Heart left ventricle (tissue), 16 donors: ENCODE measurements at places on chromosomes 3 and 15.

- no peak for DNase-seq
Observed at GRCh38 chr3:64918989-64919388, 231.2 kb upstream of the ADAMTS9 start.

DNA sequence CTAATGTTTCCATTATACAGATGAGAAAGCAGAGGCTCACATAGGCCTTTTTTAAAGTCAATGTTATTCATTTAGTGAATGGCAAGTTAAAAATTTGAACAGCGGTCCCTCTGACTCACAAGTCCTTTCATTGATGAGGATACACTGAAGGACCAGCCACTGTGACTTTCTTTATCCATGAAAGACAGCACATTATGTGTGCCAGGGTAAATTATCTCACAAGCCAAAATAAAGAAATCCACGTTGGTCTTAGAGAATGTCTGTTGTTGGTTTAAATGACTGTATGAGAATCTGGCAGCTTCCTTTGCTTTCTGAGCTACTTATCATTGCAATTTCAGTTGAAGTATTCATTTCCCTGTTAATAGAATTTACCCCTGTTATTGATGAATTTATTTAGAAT, 485.1 kb downstream of the TBL1XR1 start:
- DNase-seq = no peak

GRCh38 chr3:187367561-187368103, 553 bp upstream of the RTP4 start:
- DNase-seq = peak; percentile 65

- DNase-seq = peak; percentile 79
Observed at GRCh38 chr15:59528961-59529402, 82.6 kb upstream of the GCNT3 start.

- no peak for DNase-seq
Observed at GRCh38 chr3:13844286-13844685, 35.6 kb downstream of the WNT7A start.

DNA sequence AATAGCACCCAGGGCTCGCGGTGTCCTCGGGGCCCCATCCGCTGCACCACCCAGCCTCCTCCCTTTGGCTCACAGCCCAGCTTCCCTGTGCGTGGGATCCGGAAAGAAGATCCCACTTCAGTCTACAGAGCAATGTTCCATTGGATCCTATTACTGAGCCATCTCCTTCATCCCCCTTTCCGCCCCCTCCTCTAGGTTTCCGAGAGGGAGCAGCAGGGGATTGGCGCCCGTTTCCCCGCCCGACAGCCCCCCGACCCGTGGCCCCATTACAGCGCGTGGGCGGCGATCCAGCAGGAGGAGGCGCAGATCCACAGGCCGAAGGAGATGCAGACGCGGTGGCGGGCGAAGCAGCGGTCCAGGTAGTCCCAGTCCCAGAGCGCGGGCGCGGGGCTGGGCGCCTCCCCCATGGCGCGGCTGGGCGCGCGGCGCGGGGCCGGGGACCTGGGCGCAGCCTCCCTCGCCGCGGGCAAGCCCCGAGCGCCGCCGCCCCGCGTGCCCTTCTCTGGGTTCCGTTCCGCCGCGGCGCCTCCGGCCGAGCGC, 340 bp downstream of the TMEM44 start:
- peak; percentile 57 for DNase-seq

- no peak for DNase-seq
Observed at GRCh38 chr15:30816430-30816829, 87.3 kb upstream of the FAN1 start.

DNA sequence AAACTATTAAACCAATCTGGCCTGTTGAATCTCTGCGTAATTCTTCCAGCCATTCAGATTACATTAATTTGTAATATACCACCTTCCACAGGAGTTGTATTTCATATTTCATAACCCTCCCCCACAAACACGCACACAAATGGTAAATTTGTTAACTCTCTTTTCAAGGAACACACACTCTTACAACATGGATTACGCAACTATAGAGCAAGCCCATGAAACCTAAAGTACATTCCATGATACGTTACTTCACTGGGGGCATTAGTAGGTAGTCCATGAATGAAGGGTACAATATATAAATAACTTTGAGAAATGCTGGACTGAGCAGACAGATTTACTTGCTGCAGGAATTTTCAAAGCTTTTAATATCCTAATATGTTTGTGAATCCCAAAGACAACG, 65.0 kb downstream of the TRIM69 start:
- DNase-seq = no peak

DNA sequence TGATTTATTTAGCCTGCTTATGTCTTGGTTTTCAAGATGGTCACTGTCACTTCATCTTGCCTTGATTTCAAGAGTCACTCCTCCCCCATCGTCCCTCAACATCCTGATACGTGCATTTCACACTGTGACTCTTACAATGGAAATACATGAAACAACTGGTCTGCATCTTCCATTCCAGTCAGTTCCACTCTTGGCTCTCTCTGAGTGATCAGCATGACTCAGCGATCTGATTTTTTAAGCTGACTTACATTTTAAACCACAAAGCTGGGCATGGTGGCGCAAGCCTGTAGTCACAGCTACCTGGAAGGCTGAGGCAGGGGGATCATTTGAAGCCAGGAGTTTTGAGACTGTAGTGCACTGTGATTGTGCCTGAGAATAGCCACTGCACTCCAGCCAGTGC, 271.2 kb upstream of the ROPN1 start:
- DNase-seq = no peak

DNA sequence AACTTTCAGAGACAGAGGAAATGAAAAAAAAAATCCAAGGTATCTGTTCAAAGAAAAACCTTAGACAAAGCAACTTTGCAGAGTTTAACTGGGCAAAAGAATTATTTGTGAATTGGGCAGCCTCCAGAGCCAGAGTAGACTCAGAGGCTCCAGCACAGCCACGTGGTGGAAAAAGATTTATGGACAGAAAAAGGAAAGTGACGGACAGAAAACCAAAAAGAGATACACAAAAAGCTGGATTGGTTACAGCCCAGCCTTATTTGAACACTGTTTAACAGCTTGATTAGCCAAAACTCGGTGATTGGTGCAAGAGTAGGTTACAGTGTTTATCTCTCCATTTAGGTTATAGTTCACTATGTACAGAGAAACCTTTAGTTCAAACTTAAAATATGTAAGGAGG, 23.7 kb upstream of the GPD1L start:
- DNase-seq = no peak

DNA sequence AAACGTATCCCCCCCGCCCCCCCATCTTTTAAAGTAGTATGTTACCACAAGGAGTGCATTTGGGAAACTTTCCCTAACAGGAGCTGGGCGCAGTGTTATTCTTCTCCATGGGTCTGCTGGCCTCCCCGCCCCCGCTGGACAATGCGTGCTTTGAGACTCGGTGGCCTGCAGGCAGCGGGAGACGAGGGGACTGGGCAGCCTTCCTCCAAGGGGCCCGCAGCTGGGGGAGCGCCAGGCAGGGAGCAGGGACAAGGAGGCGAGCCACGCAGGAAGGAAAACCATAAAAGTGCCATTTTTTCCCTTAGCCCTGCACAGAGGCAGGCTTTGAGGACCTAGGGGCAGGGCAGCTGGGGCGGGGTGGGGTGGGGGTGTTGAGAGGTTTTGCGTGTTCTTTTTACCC, 14.1 kb downstream of the SOX2 start:
- no peak for DNase-seq

- no peak for DNase-seq
Observed at GRCh38 chr15:99845009-99845408, 111.8 kb upstream of the LYSMD4 start.

- DNase-seq = no peak
Observed at GRCh38 chr3:141681390-141681780, 56.7 kb upstream of the RNF7 start.

GRCh38 chr3:101042996-101043686, 49.9 kb upstream of the ABI3BP start:
- no peak for DNase-seq

DNA sequence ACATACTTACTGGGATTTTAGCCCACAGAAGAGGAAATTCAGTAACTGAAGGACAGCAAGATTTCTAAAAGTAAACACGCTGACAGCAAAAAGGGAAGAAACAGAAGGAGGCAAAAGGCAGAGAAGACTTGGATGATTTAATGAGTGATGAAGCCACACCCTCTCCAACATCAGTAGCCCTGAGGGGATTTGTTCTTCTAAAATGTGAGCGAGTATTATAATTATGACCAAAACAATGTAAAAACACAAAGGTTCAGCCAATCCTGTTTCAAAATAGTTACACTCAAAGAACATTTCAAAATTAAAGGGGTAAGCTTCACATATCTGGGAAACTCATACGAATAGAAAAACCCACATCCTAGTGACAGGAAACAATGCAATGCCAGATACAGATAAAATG, 25.0 kb downstream of the MCCC1 start:
- DNase-seq = no peak

DNA sequence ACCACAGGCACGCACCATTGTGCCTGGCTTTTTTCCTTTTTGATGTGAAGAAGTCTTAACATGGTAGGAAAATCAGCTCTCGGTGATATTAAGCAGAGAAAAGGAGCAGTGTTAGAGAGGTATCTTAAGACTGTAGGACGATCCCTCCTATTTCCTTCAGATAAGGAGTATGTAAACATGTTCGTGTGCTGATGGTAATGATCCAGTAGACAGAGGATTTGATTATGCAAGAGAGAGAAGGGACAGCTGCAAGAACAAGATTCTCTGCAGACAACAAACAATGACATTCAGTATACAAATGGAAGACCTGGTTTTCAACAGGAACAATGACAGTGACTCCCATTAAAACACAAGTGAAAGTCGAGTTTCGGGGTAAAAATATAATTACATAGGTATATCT, 95.1 kb upstream of the MELTF start:
- DNase-seq = no peak

- DNase-seq = no peak
Observed at GRCh38 chr3:107600780-107601179, 78.0 kb downstream of the BBX start.

GRCh38 chr15:87167706-87168105, 1088.0 kb downstream of the AGBL1 start:
- DNase-seq = no peak

GRCh38 chr3:26308454-26308853, 314.1 kb upstream of the LRRC3B start:
- no peak for DNase-seq

DNA sequence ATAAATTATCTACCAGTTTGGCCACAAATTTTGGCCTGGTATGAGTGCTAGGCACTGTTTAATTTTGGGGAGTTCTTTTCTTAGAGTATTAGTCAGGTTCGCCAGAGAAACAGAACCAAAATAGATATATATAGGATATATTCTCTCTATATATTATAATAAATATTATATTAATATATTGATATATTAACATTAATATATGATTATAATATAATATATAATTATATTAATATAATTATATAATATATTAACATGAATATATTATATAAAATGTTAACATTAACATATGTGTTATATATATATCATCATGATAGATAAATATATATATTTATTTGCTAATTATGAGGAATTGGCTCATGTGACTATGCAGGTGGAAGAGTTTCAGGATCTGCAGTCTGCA, 137.8 kb upstream of the CHRNA7 start:
- no peak for DNase-seq

DNA sequence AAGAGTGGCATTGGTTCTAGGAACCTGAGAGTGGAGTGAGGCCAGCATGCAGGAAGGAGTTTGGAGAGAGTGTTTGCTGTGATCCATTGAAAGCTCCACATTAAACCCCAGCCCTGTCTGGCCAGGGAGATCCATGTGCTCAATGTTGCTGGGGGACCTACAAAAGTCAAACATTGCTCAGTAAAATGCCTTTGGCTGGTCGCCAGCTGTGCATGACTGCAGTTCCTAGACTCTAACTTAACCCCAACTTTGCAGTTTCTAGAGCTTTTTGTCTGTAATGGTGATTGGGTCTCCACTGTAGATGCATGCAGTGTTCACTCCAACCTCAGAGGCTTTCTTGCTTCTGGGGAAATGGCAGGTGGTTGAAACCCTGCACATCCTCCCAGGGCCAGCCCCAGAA, 99.7 kb upstream of the ABHD17C start:
- DNase-seq = no peak

- DNase-seq = no peak
Observed at GRCh38 chr15:99403597-99403996, 152.3 kb downstream of the LRRC28 start.

GRCh38 chr3:108376026-108376425, 79.7 kb downstream of the HHLA2 start:
- DNase-seq = no peak

DNA sequence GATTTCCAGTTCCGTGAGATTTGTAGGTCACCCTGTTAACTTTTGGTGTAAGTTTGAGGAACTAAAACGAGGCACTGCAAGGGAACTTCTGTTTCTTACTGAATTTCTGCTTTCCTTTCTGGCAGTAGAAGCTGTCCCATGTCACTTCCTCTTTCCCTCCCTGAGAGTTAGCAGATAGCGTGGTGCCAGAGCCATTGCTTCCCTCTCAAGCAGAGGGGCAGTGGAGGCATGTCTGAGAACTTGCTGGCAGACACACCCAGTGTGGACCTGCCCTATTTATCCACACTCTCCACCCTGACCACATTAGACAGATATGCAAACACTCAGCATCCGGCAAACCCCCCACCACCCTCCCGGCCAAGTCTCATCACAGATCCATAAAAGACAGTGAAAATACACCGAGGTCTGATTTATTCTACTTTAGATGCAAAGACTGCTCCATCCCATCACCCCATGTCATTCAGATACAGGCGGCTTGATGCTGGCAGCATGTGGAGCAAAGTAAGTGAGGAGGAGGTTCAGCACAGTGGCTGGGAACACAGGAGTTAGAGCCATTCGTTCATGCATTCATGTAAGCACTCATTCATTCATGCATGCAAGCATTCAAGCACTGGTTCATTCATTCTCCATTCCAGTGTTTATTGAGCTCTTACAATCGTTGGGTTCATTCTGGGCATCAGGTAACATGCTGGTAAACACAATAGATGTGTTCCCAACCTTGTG, 324.7 kb downstream of the SHQ1 start:
- DNase-seq = peak; percentile 39

GRCh38 chr15:33008284-33008995, 186.1 kb downstream of the FMN1 start:
- DNase-seq = no peak

DNA sequence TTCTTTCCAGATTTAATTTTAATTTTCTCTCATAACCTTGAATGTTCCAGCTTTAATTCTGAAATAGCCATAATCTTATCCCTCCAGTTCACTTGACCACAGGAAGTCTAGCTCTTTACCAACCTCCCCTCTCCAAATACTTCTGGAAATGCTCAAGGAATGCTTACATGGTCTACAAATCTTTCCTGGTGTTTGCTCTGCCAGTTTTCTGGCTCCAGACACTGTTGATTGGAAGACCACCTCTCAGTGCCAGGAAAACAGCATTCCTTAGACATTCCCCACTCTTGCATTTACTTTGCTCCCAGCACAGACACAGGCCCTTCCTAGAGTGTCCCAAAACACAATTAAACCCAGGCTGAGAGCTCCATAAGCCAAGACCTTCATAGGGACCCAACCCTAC, 98.6 kb downstream of the MESD start:
- DNase-seq = no peak

DNA sequence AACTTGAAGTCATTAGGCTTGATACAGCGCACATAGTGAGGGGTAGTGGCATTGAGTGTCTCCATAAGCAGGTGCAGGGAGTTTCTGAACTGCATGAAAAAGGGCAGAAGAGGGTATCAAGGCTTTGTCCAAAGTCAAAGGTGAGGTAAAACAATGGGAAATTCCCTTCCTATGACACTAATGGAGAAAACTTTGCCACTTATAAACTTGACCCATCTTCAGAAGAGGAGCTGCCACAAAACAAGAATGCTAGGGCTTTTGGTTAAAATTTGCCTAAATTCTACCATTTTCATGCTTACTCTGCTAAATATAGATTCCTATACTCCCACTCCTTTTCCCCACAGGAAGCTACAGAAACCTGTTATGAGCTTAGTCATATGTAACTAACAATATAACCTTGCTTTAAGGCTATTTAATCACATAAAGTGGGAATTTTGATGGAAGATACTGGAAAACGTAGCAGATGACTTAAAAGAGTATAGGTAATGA, 87.5 kb upstream of the MYO5C start:
- no peak for DNase-seq
